CD4-positive, alpha-beta T cell treated with Interleukin-1 beta for 1 hour (primary cell): ENCODE measurements at places on chromosomes 11 and 22.

GRCh38 chr22:22025320-22026156, 43.0 kb upstream of the TOP3B start:
- DNase-seq: no peak

DNA sequence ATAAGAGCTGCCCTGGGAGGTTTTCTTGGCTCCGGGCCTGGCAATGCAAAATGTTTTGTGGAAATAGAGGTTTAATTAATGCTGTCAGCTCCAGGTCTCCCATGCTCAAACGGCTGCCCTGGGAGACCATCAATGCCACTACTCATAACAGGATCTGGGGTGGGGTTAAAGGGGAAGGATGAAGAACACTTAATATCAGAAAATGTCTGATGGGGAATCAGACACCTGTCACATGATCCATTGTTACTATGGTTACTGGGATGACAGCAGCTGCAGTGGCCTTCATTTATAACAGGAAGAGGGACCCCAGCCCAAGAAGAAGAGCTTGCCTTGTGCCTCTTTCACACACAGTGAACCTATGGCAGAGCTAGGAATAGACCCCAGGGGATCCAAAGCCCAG, 2.2 kb upstream of the SYT13 start:
- DNase-seq: no peak

DNA sequence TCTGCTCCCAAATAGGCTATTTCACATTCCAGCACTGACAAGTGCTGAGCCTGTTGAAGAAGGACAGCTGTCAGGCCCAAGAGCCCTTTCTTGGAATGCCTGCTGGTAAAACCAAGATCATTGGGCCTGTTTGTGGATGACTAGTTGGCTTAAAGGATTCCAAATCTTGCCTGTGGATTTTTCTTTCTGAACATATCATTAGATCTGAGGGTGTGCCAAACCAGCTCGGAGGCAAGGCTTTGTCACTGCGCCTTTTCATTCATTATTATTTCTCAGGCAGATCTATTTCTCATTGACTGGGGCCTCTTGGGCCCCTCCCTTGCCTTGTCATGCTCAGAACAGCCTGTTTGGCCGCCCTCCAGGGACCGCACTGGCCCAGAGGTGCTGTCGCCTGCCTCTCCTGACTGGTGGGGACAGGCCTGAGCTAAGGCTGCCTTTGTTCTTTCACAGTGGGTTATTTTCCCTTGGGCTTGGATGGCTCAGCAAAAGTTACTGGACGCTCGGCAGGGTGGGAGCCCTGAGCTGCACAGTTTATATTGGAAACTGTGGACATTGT, 222.7 kb upstream of the SESN3 start:
- DNase-seq: no peak

DNA sequence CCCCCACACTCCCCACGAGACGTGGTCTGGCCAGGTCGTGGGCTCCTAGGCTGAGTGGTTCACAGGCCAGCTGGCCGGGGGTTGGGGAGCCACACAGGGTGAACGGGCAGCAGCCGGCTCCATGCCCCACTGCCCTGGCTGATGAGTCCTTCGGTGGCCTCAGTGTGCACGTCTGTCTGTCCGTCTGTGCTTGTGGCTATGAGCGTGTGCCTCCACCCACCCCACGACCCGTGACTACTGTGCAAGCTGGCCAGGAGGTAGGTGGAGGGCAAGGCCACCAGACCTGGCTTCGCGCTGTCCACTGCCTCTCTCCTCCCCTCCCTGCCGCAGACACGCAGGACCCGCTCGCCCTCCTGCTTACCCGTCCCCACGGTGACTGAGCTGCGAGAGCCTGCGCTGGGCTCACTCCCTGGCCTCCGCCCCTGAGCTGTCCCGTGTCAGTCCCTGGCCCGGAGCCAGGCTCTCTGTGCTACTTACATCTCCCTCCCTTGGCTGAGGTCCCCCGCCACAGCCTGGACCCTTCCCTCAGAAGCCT, 14.1 kb downstream of the CSDC2 start:
- DNase-seq: no peak

DNA sequence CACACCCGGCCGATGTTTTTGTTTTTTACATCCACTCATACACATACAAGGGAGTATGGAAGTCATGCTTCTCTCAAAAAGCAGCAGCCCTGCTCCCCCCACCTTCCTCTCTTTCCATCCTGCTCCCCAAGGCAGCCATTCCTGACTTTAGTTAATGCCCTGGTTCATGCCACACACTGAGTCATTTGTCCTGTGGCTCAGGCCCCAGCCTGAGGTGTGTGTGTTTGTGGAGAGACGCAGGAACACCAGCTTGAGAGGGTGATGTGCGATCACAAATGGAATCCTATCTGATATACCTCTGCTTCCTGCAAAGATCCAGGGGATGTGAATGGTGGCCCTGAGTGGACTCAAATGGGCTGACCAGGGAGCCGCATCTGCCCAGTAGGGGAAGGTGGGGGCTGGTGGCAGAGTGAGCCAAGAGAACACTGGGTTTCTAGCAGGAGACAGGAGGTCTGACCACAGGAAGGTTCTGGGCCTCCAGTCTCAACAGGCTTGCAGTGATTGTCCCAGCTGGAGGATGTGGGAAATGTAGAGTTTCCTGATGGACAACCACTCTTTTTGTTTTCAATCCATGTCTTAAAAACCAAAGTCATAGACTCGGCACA, 86.7 kb downstream of the OSBP2 start:
- no peak for DNase-seq

DNA sequence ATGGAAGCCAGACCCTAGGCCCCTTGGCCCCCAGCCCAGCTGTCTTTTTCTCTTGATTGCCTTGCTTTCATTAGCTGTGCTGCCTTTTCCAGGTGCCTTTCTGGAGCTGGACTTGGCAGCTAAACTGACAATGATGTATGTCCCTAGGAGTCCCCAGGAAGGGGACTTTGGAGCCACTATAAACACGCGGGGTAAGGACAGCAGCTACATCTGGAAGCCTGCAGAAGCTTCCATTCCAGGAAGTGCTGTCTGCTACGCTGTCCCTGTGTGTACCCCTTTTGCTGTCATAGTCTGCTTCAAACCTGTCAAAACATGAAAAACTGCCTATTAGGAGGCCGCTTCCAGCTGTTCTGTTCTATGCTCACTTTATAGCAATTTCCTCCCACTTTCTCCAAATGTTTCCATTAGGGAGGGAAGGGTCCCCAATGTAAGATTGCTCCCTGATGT, 153.3 kb upstream of the RAG2 start:
- DNase-seq: no peak
